ENCODE measurements at places on chromosomes 12 and 14.

DNA sequence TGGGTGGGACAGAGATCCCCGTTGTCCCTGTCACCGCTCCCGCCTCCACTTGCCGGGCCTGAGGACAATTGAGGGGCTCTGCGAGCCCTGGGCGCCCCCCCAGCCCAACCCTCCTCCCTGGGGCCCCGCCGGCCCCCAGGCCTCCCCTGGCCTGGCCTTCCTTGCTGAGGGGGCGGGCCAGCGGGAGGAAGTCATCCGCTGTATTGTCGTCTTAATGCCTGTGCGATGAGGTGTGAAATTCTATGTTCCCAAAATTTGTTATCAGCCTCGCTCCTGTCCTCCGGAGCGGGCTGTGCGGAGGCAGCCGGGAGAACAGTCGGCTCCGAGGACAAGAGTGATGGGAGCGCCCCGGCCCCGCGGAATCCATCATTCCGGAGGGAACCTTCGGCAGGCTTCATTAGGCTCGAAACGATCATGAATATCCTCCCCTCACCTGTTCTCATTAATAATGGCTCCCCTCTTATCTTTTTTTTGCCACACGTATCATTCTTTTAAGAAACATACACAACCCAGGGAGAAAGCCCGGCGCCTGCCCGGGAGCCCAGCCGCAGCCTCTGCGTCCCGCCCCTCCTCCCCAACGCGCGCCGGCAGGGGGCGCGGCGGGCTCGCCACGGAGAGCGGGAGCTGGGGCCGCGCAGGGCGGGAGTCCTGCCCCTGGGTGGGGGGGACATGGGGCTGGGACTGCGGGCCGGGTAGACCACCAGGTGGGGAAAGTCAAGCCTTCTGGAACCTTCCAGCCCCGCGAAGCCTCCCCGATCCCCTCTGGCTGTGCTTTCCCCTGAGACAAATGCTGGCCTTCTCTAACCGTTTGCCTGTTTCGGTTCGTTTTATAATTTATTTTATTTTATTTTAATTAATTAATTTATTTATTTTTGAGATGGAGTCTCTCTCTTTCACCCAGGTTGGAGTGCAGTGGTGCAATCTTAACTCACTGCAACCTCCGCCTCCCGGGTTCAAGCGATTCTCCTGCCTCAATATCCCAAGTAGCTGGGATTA, 17.1 kb upstream of the DLK1 start:
- no peak for DNase-seq

- DNase-seq: no peak
Measured at GRCh38 chr12:108173160-108173559, 44.1 kb downstream of the WSCD2 start.

DNA sequence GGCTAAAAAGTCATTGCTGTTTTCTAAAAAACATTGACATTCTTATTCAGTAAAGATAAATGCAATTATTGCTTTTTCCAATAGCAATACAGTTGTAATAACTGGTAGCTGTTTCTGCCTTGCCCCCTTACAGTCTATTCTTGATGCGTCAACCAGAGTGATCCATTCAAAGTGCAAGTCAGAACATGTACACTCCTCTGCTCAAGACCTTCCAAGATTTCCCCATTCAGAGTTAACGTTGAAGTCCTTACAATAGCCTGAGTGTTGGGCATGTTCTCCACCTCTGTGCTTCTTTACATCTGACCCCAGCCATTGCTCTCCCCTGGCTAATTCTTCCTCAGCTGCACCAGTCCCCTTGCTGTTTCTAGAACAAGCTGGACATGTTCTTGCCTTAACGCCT, 24.3 kb downstream of the VRK1 start:
- DNase-seq: no peak

DNA sequence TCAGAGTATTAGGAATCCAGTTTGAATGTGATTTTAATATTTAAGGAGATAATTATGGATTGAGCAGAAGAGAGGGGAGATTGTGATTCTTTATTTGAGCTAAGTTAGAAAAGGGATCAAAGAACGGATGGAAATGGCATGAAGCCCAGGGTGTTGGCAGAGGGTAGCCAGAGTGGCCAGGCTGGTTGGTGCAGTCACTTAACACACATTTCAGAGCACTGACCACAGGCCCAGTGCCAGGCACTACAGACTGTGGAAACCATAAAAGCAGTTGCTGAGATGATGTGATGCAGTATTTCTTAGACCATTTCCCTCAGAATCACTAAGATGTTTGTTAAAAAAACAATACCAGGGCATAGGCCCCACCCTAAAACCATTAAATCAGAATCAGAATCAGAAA, 167.7 kb upstream of the AMIGO2 start:
- no peak for DNase-seq
